Activated T-cell treated with anti-CD3 and anti-CD28 coated beads for 1 hour (primary cell): ENCODE measurements at places on chromosomes 11 and 22.

DNA sequence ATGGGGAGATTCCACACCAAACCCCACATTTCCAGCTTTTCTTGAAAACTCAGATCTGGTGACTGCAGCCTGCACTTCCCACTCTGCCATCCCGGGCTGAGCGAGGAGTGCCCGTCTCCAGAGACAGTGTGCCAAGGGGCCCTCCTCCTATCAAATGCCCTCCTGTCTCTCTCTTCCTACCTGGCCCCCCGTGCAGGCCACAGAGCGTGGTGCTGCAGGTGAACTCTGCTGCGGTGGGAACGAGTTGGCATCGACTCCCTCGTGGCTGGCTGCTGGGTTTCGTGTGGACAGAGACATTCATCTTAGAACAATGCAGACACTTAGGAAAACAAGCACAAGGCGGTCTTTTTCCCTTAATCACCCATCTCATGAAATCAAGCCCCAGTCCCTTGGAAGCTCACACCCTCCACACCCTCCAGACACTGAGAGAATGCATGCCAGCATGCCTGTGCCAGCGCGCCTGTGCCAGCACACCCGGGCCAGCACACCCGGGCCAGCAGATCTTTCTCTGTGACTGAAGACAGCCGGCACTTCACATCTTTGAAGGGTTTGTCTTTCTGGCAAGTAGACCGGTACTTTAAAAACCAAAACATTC, 65.0 kb downstream of the PARVB start:
- no peak for DNase-seq

GRCh38 chr11:65479184-65480145, 19.4 kb upstream of the MALAT1 start:
- DNase-seq = no peak

DNA sequence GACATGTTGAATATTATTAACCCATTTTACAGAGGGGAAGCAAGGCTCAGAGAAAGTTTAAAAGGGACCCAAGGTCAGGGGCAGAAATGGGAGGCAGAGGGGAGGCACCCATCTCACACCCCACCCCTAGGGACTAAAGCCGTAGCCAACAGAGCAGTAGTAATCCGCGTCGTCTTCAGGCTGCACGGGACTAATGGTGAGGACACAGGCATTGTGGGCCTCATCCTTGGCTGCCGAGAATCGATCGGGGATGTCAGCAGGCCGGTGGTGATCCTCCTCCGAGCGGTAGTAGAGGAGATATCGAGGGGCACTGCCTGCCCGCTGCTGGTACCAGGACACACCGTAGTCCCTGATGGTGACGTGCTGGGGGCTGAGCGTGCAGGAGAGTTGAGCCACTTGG, 1.5 kb downstream of the VPREB3 start:
- DNase-seq = no peak

- no peak for DNase-seq
Measured at GRCh38 chr11:124608147-124608546, 3.1 kb upstream of the PANX3 start.

GRCh38 chr22:36611241-36611976, 82.4 kb upstream of the EIF3D start:
- no peak for DNase-seq

DNA sequence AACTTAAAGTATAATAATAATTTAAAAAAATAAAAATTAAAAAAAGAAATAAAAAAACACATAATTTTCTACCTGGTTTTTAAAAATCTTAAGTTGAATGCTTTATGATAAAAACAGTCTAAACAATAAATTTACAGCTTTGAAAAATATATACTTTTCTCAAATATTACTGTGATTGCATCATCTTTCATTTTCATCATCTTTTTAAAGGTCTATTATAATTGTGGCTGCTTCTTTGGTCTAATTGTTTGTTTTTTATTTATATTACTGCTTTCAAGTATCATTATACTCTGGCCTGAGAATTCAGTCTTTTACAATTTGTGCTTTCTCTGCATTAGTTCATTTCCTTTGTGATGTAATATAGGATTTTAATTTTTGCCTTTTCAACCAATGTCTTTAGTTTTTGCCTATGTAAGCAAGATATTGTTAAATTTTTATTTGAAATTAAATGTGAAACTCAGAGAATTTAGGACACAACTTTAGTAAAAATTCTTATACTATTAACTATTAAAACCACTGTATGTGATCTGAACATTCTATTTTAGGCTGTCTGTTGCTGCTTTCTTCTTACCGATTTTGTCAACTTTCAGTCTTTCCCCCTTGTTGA, 7.3 kb downstream of the CYP2R1 start:
- no peak for DNase-seq

DNA sequence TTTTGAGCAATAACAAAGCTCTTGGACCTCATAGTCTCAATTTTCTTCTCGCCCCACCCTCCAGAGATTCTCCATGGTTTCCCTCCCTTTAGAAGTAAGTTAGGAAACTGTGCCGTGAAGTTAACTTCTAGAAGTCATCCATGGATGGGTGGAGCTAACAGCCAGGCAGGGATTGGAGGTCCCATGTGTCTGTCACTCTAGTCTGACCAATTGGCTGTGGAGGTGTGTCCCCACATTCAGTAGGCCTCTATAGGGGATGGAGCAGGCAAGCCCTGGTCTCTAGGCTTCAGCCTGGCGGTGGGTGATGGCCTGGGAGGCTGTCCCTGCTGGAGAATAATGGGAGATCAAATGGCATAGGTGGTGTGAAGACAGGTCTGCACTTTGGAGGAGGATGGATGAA, 50.7 kb downstream of the TP53I11 start:
- DNase-seq = no peak

GRCh38 chr11:47264521-47264920, 5.4 kb upstream of the MADD start:
- no peak for DNase-seq

- DNase-seq = no peak
Measured at GRCh38 chr11:112932593-112932992, 28.6 kb upstream of the NCAM1 start.

DNA sequence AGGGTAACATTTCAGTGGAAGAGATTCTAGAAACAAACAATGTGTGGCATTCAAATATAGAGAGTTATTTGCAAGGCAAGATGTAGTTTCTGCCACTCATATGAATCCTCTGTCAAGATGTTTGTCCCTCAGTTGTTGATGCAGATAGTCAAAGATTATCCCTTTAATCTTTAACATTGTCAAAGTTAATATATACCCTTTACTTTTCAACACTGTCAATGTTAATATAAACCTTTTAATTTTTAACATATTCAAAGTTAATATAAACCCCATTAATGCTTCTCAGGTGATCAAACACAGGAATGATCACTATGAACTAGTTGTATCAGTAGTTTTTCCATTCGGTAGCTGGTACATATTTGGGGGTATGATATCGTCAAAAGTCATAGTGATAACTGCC, 51.9 kb upstream of the PICALM start:
- DNase-seq = no peak

- no peak for DNase-seq
Measured at GRCh38 chr22:16960884-16961249, 47.2 kb downstream of the GAB4 start.

DNA sequence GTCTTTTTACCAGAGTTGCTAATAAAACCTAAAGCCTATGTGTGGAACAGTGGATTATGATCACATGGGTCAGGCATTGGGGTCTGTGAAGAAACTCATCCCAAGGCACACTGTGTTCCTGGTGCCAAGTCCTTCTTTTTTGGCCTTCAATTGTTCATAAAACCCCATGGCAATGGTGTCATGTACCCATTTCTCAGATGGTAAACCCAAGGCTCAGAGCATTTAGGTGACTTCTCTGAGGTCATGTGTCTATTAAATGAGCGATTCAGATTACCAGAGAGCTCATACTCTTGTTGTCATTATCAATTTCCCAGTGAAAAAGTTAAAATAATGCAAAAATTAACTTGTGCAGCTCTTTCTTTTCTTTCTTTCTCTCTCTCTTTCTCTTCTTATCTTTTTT, 272.8 kb upstream of the SYN3 start:
- no peak for DNase-seq

- DNase-seq = no peak
Measured at GRCh38 chr11:32435511-32435941, at the start of gene WT1. WT1 (minus strand) TSS chr11:32435539.

DNA sequence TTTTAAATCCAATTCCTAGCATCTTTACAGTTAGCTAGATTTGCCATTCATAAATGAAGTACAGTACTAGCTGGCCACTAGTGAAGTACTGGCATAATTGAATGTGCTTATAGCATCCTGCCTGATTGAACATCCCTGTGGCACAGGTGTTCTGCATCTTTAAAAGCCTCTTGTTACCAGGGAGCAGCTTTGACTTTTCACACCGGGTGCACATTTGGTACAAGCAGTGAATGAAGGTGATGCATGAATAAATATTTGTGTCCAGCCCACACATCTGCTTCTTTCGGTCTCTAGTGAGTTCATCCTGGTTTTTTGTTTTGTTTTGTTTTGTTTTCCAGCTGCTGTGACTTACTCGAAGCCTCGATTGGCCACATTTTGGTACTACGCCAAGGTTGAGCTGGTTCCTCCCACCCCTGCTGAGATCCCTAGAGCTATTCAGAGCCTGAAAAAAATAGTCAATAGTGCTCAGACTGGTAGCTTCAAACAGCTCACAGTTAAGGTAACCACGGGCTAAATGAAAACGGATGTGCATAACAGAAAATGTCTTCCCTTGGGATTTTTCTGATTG, 5.3 kb downstream of the ATP5MG start:
- no peak for DNase-seq

DNA sequence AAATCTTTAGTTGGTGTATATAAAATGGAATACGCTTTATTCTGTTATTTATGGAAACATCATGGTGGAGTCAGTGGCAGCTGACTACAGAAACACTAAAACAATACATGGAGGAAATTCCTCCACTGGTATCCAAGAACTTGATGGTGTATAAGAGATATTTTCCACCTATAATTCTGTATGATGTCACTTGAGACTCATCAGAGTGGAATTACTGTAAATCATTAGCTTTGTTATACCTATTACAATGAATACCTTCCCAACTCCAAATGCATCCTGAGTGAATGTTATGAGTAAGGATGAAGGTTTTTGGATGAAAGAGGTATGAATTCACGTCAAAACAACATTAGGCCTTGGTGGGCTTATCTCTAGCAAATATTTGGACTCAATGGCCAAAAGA, 258.5 kb upstream of the SORL1-AS1 start:
- DNase-seq = no peak

DNA sequence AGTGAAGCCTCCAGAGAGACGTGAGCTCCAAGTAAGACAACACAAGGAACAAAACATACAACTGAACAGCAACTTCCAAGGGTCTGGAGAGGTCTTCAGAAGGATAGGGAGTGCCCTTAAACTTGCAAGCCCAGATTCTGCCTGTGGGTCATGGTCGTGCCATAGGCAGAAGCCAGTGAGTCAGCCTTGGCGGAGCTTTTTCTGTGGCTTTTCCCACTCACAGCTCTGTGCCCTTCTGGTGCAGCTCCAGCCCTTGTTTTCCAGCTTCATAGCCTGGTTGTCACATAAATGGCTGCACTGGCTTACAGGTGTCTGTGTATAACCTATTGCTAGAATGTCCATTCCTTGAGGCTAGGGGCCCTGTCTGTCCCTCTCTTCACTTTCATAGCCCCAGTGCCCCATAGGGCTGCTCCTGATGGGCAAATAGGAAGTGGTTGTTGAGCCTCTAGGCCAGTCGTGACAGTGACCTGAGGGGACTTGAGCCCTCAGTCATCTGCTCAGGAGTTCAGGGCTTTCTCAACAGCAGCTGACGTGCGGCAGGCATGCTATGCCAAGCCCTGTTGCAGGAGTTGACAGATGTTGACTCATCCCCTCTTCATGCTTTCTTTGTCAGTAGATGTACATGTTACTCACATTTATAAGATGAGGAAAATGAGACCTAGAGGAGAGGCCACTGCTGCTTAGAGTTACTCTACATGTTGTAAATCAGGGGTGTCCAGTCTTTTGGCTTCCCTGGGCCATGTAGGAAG, 7.4 kb downstream of the MED15 start:
- no peak for DNase-seq

DNA sequence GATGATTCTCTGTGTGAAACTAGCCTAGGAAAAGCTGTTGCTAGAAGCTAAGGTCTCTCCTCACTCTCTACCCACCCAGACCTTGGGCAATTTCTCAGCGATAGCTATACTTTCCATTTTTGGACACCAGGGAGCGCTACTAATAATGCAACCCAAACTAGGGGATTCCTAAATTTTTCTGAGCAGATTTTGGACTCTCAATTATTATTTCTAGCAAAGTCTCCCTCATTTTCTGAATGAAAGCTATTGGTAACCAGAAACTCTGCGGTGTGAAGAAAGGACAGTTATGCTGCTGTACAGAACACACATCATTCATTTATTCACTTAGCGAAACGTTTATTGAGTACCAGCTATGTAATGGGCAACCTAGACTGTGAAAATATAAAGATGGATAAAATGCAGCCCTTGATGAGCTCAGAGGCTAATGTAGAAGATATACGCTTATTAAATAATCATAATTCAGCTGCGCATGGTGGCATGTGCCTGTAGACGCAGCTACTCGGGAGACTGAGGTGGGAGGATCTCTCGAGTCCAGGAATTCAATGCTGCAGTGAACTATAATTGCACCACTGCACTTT, 6.1 kb upstream of the STIM1 start:
- no peak for DNase-seq

GRCh38 chr11:119363081-119363850, 16.8 kb upstream of the MFRP start:
- DNase-seq = no peak

- DNase-seq = no peak
Measured at GRCh38 chr11:130161441-130162145, 2.0 kb downstream of the ST14 start.

DNA sequence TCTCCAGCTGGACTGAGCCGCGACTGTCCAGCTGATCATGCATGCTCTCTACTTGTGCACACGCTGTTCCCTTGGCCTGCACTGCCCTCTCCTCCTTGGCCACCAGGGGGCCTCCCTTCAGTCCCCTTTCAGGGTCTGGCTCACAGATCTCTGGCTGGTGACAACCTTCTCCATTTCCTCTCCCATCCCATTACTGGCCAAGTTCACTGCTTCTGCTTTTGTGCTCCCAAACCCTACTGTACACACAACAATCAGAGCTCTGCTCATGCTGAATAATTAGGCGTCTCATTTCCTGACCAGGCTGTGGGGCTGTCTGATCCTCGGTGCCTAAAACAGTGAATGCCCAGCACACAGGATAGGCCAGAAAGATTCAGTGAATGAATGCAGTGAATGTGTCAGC, 224.0 kb upstream of the NARS2 start:
- no peak for DNase-seq

DNA sequence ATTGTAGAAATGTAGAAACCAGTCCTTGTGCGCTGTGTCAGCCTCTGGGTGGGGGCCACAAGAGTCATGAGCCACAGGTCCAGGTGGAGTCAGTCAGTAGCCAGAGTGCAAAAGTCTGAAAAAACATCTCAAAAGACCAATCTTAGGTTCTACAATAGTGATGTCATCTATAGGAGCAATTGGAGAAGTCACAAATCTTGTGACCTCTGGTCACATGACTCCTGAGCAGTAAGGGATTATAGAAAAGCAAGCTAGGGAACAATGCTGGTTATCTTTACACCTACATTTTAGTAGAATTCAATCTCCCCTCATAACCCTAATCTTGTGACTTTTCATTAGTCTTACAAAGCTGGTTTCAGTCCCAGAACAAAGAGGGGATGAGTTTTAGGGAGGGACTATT, 82.7 kb downstream of the CCDC83 start:
- DNase-seq = no peak

- DNase-seq = no peak
Measured at GRCh38 chr11:75715688-75716087, 1.9 kb upstream of the MOGAT2 start.

- no peak for DNase-seq
Measured at GRCh38 chr11:84249344-84250135, 963.4 kb upstream of the CCDC90B start.

GRCh38 chr11:17388609-17389210, at the start of gene KCNJ11:
KCNJ11 (minus strand) TSS chr11:17388659; CDS start chr11:17388091, 568 bp downstream.
- peak; percentile 14 for DNase-seq

- no peak for DNase-seq
Measured at GRCh38 chr11:126333142-126333541, 22.3 kb upstream of the ST3GAL4 start.
